ENCODE measurements at places on chromosomes 16 and 17.

DNA sequence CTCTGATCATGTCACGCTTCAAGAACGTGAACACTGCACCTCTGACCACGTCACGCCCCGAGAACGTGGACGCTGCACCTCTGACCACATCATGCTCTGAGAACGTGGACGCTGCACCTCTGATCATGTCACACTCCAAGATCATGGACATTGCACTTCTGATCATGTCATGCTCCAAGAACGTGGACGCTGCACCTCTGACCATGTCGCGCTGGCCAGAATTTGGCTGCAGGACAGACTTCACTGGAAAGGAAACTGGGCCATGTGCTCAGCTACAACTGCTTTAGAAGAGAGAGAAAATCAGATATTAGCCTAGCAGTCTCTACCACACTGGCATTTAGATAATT lies 182.7 kb downstream of the RPTOR start:
- no peak for DNase-seq

GRCh38 chr17:28255616-28256015 lies 63.4 kb upstream of the TMEM97 start:
- no peak for DNase-seq

GRCh38 chr17:72472106-72472505 lies 351.3 kb downstream of the SOX9 start:
- DNase-seq = no peak

DNA sequence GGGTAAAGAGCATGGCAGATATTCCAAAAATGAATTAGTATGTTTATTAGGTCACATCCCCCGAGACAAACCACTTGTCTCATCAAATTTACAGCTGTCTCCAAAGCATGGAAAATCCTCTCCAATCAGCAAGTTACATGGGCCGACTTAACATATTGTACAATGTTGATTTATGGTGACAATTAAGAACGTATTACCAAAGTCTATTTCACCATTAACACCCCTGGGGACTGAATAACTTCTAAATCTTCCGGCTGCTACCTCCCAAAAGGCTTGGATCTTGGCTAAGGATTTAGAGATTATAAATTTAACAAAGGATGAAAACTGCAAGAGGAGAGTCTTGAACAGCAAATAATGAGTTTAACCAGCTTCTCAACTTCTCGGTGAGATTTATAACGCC lies 311.9 kb downstream of the NPIPA8 start:
- DNase-seq = no peak

DNA sequence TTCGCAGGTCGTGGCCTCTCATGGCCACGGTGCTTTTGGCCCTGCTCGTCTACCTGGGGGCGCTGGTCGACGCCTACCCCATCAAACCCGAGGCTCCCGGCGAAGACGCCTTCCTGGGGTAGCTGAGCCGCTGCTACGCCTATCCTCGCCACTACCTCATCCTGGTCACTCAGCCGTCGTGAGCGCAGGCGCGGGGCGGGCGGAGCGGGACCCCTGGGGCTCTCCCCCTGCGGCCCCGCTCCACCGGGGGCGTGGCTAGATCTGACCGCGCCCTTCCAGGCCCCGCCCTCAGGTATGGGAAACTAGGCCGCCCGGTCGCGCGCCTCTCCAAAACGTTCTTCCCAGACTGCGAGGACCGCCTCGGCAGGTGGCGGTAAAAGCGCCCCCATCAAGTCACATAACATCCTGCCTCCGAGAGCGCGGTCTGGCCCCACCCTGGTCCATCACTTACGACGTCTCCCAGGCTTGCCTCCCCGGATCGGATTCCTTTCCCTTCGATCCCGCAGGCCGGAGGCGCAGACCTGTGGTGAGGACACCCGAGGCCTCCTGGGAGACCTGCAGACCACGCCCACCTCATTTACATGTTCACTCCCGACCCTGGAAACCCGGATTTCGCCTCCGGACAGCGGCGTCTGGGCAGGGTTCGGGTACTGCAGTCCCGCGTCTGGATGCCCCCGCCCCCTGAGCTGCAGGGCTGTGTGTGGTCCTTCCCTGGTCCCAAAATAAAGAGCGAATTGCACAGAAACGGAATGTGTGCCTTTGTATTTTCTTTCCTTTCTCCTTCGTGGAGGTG lies 91.5 kb upstream of the TMEM97 start:
- peak; percentile 57 for DNase-seq

- DNase-seq = no peak
Measured at GRCh38 chr17:81253358-81254131, 14.4 kb downstream of the NDUFAF8 start.

- no peak for DNase-seq
Measured at GRCh38 chr17:67280279-67280678, 35.3 kb upstream of the HELZ start.

GRCh38 chr17:40448213-40448638 lies 5.0 kb downstream of the IGFBP4 start:
- DNase-seq = no peak

DNA sequence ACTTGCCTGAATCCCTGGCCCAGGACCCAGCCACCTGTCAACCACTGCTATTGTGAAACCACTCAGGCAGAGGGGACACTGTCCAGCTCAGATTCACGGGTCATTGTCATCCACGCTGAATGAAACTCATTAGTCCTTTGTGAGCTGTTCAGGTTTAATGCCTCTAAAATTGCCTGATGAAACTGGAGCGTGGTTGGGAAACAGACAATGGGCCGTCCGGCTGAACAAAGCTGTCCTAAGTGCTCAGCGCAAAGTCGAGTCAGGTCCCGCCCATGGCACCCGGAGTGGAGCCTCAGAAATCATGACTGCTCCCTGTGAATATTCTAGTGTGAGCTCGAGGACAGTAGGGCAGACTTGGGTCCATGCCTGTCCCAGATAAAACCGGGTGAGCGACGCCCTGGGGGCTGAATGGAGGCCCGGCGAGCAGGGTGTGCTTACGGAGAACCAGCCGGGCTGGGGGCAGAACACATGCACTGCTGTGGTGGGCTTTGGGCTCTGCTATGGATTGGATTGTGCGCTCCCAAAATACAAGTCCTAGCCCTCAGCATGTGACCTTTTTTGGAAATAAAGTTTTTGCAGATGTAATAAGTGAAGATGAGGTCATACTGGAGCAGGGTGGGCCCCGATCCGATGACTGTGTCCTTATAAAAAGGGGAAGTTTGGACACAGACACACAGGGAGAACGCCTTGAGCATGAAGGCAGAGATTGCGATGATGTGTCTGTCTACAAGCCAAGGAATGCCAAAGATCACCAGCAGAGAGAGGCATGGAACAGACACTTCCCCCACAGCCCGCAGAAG lies 12.9 kb upstream of the CMIP start:
- DNase-seq = no peak

DNA sequence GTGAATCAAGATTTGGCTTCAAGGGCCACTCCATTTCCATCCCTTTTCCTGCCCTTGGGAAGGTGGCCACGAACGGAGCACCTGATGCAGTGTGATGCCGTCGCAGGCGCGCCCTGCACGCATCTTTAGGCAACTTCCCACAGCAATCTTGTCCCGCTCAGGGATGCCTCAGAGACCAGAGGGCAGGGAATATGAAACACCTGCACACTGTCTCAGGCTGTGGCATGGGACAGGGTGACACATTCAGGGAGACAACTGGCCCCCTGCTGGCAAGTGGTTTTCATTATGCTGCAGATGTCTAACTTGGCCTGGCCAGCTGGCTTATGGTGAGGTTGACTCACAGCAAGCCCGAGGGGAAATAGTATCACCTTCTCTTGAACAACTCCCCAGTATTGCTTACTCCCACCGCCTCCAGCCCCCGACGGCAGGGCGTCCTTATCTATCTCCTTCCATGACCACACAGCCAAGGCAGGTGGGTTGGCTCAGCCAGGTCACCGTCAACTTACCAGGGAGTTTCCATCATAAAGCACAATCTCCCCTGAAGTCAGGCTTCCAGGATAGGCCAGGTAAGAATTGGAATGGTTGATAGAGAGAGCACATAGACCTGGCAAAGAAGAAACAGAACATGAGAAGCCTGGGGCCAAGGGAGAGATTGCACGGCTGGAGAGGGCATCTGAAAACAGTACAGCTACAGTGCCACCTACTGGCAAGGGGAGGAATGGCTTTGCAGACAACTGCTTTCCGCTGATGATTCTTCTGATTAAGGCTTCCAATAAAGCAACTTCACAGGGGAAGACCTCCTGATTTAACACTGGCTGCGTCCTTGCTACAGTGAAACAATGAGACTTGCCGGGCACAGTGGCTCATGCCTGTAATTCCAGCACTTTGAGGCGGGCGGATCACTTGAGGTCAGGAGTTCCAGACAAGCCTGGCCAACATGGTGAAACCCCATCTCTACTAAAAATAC lies 21.1 kb downstream of the WIPI1 start:
- no peak for DNase-seq

DNA sequence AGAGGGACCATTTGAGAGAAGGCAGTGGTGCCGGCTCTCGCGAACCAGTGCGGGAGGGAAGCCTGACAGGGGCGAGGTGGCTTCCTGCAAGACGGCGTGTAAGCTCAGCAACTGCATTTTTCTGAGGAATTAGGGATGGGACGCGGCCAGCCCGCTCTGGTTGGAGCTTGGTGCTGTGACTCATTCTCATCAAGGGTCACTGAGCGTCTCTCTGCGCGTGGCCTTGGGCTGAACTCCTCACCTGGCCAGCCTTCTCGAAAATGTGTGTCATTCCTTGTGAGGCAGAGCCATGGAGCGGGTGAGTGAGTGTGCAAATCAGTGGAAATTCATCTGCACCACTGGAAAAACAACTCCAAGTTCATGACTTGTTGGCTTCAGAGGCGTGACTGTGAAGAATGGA lies 52.8 kb downstream of the NTN1 start:
- no peak for DNase-seq

- DNase-seq = peak; percentile 84
Measured at GRCh38 chr17:72411124-72411563, 290.3 kb downstream of the SOX9 start.

DNA sequence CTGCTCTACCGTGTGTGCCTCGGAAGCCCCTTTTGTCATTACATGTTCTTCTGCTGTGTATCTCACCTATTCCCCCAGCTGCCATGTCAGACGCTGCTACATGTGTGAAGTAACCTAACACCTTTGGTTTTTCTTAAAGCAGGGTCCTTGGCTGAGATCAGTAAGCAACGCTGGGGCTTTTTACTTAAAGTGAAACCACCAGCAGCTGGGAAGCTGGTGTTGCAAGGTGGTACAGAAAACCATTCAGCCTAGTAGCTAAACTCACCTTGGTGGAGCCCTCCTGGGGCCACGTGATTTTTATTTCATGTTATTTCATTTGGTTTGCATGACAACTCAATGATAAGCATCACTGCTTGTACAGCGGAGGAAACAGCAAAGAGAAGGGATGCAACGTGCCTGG lies 62.6 kb downstream of the PLCG2 start:
- no peak for DNase-seq

- no peak for DNase-seq
Measured at GRCh38 chr16:17343028-17343427, 127.7 kb downstream of the XYLT1 start.

DNA sequence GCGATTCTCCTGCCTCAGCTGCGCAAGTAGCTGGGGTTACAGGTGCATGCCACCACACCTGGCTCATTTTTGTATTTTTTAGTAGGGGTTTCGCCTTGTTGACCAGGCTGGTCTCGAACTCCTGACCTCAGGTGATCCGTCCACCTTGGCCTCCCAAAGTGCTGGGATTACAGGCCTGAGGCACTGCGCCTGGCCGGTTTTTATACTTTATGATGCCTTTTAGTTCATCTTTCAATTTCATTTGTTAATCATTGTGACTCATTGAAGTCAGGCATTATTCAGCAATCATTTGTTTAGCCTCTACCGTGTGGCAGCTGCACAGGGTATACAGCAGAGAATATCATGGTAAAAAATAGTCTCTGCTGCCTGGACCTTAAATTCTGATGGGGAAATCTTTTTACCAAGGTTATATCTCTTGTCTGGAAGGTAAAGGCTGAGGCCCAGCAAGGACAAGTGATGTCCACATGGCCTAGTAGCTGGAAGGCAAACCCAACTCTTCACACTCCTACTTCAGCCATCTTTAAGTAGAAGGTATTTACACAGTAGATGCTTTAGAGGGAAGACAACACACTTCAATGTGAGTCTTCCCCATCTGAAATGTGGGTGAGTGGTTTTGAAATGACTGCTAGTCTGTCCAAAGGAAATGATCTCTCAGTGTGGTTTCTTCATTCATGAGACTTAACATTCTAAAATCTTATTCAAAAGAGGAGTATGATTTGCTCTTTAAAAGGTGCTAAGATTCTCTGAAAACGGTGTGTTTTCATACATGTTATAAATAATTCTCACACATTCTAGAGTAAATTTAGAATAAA lies 2.4 kb downstream of the PRPSAP2 start:
- no peak for DNase-seq
